ENCODE measurements at places on chromosomes 4 and X.

- DNase-seq, result no peak
Measured at GRCh38 chr4:34000356-34000755, 2244.0 kb downstream of the ARAP2 start.

- DNase-seq, result no peak
Measured at GRCh38 chr4:93182722-93183121, 645.8 kb upstream of the ATOH1 start.

GRCh38 chrX:42597481-42597880 is 180.5 kb downstream of the PPP1R2C start:
- no peak for DNase-seq

DNA sequence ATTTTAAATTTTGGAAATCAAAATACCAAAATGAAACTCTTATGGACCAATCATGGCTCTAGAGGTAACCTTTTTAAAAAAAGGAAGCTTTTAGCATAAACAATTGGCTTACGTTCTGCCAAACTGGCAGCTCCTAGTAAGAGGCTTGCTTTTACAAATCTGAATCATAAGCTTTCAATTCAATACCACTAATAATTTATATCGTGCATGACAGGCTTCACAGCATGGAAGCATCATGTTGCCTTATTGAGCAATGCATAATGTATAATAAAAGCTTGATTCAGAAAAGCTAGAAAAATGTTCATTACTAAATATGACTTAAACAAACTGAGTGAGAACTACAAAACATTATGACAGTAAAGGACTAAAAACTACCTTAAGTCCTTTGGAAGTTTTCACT is 280.9 kb downstream of the IQCM start:
- DNase-seq, result no peak

GRCh38 chrX:118484216-118484903 is 11.3 kb upstream of the DOCK11 start:
- no peak for DNase-seq

DNA sequence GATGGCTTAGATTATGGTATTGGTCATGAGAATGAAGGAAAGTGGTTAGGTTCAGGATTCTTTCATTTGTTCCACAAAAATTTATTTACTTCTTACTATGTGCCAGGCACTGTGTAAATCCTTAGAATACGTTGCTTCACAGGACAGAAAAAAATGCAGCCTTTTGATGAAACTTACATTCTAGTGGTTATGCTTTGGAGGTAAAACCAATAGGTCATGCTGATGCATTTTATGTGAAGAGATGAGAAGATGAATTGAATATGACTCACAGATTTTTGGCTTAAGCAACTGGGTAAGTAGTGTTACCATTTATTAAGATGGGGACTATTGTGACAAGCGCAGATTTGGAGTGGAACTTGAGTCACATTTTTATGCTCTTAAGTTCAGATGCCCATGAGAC is 165.3 kb downstream of the GLRA2 start:
- no peak for DNase-seq

- DNase-seq, result peak; percentile 42
Measured at GRCh38 chr4:101229116-101229515, 118.2 kb downstream of the PPP3CA start.

DNA sequence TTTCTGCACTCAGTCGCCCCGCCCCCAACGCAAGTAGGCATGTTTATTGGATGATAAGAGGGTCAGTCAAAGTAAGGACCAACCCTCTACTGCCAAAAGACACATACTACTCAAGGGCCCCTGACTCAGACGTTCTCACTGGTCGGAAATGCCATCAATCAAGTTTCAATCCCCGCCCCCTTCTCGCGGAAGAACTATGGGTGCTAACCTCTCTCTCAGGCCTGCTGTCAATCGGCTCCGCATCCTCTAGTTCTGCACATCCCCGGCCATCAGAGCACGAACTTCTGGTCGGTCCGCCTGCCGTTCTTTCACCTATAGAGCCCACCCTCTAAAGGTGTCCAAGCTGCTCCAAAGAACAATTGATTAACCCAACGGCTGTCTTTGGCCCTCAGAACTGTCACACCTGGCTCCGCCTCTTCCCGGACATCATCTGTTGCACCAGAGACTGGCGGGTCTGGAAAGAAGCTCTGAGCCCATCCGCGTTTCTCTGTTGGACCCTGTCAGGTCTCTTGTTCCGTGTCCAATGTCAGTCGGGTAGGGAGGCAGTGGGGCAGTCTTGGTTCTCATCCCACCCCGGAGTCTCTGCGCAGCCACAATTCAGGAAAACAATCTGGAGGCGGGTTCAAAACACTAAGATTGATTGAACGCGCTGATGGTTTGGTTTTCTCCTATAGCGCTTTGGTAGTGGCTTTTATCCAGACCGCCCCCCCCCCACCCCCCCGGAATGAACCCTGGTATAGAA is 15.2 kb downstream of the NDUFB11 start:
- DNase-seq, result peak; percentile 96

DNA sequence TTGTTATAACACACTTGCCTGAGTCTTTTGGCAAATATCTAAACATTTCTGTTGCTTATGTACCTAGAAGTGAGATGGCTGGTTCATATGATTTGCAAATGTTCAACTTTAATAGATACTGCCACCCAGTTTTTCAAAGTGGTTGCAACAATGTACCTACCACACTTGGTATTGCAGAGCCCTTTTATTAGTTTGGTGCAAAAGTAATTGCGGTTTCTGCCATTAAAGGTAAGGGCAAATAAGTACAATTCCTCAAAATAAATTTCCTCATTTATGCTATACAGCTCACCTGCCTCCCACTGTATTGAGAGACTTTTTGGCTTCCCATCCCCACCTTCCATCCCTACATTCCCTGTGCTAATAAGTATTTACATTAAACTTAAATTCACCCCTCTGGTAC is 47.7 kb upstream of the COL25A1 start:
- DNase-seq, result no peak

GRCh38 chrX:53724872-53725271 is 38.4 kb upstream of the HUWE1 start:
- no peak for DNase-seq

DNA sequence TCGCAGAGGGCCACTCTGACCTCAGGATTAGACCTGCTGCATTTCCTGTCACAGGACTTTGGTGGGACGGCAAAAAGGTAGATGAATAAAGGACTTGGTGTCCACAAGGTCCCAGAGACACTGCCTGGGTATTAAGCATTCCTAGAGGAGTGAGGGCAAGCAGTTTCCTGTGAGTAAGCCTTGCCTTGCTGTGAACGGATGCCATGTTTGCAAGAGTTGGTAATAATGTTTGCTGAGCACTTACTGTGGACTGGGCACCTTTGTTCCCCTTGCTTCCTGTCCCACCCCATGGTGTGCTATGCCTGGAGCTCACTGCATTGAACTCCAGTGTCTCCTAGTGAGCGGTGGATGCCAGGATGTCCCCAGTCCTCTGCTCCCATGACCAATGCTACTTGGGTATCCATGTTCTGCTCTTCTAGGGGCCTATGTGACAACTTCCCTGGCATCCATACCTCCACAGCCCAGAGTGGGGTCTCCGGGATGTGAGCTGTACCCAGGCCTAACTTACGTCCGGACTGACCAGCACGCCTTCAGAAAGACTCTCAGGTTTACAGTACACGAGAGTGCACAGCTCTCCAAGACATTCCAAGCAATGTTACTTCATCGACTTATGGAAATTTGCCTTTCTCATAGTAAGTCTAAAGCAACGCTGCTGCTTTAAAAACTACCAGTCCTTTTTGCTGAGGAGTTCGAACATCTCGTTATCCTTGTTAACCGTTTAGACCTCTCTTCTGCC is 95.5 kb upstream of the MSX1 start:
- no peak for DNase-seq

DNA sequence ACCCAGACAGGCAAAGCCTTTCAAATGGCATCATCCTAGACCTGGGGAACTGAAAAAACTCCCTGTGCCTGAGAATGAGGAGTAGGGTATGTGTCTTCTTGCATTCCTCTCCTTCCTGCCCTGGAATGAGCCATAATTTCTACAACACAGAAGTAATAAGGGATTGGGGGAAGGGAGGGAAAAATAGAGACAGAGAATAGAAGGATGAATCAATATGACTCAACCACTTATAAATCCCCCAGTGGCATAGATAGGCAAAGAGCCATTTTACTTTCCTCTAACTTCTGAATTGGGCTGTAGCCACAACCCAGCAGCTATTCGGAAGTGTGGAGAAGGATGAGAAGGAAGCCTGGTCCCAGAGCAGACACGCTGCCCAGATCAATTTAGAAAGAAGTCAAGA is 99.9 kb downstream of the NHS start:
- DNase-seq, result peak; percentile 30

GRCh38 chr4:174273930-174274329 is 9.5 kb downstream of the FBXO8 start:
- DNase-seq, result peak; percentile 49

DNA sequence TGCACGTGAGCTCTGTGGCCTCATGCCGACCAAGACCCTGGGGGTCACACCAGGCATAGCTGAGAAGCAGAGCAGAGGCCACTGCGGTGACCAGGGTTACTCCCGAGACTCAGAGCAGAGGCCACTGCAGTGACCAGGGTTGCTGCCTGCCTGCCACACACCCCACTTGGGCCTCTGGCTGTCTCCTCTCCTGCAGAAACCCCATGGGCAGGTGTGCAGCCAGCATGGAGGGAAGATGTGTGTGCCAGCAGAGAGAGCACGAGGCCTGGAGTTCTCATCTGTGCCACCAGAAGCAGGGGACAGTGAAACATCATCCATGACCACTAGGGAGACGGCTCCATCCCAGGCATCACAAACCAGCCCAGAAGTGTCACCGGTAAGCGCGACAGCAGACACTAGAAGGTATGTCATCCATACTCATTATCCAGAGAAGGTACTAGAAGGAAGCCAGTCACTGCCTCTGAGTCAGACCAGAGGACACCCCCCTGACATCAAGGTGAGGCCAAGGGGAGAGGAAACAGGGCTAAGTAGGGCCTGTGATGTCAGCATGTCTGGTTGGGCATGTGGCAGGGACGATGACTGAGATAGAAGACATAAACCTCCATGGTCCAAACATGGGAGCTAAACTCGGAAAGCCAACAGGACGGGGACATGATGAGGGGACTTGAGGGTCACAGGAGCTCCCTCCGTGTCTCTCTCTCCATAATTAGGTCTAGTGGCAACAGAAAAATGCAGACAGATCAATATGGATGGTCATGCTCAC is 24.2 kb upstream of the SPON2 start:
- no peak for DNase-seq

- DNase-seq, result no peak
Measured at GRCh38 chrX:2954541-2954940, 25.4 kb upstream of the ARSD start.

DNA sequence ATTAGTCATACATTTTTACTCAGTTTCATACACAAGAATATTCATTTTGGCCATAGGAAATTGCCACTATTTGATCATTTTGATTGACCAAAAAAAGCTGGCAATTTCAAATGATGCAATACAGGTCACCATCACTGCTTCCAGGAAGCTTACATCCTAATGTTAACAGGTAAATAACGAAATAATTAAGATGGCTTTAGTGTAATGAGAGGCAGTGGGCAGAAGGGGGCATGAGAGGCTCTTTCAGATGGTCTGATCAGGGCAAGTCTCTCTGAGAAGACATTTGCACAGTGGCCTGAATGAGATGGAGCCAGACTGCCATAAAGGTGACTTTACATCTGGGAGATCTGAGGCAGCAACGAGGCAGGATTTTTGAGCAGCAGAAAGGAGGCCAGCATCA is 170.7 kb downstream of the SLIT2 start:
- DNase-seq, result peak; percentile 65

- no peak for DNase-seq
Measured at GRCh38 chrX:63299596-63299995, 51.5 kb downstream of the SPIN4 start.

Measured in myocyte (in vitro differentiated cells).